Occipital lobe (tissue), 3 donors: ENCODE measurements at places on chromosomes 3 and 15. TPM values are rescaled to one million over a fixed set of nuclear protein-coding genes. Genes with fewer than 3 reads are reported as not detected.
A peak's percentile ranks its signal among the peaks of the same experiment; 100 is the strongest.

GRCh38 chr3:43867436-43868072 is 176.8 kb downstream of the ABHD5 start:
- no peak for DNase-seq

GRCh38 chr15:29090617-29091466 is 178.8 kb downstream of the NSMCE3 start:
- DNase-seq = no peak

DNA sequence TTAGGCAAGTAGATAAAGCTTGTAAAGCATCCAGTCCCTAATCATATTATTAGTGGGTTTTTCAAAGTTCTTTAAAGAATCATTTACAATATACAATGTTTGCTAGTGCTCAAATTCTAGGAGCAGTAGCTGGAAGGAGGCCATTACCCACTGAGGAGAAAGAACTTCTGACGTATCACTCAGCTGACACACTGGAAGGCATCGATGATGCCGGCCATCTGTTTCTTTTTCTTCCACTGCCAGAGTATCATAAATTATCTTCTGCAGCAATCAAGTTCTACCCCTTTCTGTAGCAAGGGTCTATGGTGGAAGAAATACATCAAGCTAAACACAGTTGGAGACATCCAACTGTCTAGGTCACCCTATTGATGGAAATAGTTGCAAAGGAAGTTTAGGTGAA is 243.2 kb upstream of the LRRN1 start:
- no peak for DNase-seq

- no peak for DNase-seq
Observed at GRCh38 chr3:157754451-157754850, 251.2 kb upstream of the VEPH1 start.

- DNase-seq = no peak
Observed at GRCh38 chr15:59993041-59993750, 10.9 kb upstream of the FOXB1 start.

DNA sequence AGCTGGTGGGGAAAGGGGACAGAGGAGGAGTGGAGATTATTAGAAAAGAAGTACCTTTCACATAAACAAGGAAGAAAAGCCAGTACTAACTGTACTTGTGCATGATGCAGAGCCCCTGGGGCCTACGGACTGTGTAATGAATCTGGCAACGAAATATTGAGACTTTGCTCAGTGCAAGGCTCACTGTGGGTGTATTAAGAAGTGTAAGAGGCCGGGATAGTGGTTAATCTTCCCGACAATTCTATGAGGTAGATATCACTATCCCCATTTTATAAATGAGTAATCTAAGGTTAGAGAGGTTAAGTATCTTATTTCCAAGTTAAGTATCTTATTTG is 89.5 kb downstream of the WDR76 start:
- DNase-seq = no peak

GRCh38 chr15:90167121-90167520 is 34.0 kb upstream of the SEMA4B start:
- no peak for DNase-seq

- DNase-seq = no peak
Observed at GRCh38 chr3:144394032-144394431, 422.4 kb downstream of the DIPK2A start.

DNA sequence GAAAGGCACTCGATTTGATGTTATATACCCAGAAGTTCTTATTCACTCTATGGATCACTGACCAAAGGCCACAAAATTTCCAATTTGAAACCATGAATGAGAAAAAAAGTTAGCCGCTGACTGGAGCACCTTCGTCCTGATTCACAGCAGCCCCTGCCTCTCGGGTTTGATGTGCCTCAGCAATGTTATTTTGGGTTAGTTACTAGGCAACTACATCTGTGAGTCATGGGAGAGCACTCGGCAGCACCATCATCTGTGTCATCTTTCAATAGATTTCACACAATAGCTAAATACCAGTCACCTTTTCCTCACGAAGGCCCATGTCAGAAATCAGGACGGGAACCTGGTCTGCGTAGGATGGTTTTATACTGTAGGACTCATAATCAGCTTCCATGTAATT is 269.2 kb downstream of the ZBBX start:
- DNase-seq = peak; percentile 31

DNA sequence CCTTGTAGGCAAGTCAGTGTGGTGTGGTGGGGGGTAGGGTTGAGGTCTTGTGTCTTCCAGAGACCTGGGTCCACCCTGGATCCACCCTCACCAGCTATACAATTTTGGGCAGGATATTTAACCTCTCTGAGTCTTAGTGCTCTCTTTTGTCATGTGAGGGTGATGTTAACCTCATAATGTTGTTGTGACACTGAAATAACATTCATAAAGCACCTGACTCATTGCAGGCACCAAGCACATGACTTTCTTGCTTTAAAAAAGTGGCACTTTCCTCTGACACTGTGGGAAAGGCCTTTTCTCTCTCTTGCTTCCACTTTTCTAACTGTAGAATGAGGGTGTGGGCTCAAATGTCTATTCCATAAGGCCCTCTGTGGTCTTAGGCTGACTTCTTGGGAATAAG is 75.5 kb downstream of the SCN10A start:
- DNase-seq = no peak

- DNase-seq = no peak
Observed at GRCh38 chr3:51445544-51446280, 54.1 kb downstream of the DCAF1 start.

DNA sequence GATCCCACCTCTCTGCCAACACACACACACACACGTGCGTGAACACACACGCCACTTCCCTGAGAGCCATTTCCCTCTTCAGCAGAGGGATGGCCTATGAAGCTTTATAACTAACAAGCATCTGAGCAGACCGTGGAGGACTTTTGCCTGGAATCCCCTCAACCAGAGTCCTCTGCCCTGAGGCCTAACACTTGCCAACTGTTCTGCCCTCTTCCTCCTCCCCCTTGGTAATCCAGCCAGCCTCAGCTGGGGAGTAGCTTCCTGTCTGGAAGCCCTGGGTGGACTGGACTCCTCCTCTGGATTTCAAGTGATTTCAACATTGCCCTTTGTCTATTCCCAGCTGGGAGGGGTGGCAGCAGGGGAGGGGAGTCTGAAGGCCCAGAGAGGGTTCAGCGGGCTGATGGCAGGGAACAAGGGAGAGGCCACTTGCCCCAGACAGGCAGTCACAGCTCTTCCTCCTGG is 68.4 kb upstream of the HACD2 start:
- peak; percentile 27 for DNase-seq

GRCh38 chr3:23035927-23036640 is 167.0 kb upstream of the UBE2E2 start:
- no peak for DNase-seq

DNA sequence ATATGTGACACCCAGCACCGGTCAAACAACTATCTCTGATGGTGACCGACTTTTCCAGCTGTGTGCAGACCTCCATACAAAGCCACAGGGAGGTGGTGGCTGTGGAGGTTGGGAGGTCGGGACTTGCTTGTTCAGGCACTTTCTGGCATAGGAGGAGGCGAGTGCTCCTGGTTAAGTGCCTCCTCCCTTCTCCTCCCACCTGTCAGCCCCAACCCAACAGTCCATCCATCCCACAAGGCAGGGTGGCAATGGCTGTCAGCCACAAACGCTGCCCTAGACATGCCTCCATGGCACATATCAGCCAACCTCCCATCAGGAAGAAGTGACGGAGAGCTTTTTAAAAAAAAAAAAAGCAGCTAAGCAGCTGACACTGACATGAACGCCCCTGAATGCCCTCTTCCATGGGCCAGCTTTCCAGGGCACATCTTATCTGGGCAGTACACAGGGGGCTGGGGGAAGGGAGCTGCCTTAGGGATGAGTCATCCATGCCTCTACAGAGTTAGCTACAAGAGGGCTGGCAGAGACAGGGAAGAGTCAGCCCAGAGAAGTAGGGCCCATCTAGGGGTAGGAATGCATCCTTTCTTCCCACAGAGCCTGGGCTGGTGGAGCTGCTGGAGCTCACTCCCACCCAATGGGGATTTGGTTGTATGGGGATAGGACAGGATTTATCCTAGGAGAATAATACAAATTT is 41.2 kb downstream of the CCDC12 start:
- DNase-seq = peak; percentile 69

Gene SCAMP5
- 51.3 TPM for total RNA-seq

Gene DAPK2
- total RNA-seq = 5.0 TPM
